ENCODE measurements at places on chromosomes 1 and 21. TPM values are rescaled to one million over a fixed set of nuclear protein-coding genes. Genes with fewer than 3 reads are reported as not detected.

AMY2A gene
- total RNA-seq = 0.25 TPM

CD5L gene
- 0.49 TPM for total RNA-seq

RNU1-3 gene
- total RNA-seq = 73,230 TPM

DNALI1 gene
- 3.7 TPM for total RNA-seq

ENTREP3 gene
- total RNA-seq = 4.4 TPM

PLXNA2 gene
- 63.2 TPM for total RNA-seq

TRIM58 gene
- 5.7 TPM for total RNA-seq

WNT9A gene
- 2.5 TPM for total RNA-seq

NVL gene
- 30.7 TPM for total RNA-seq

MAP3K21 gene
- 3.2 TPM for total RNA-seq

RAB7B gene
- 0.49 TPM for total RNA-seq

LMO4 gene
- total RNA-seq = 493 TPM

SPSB1 gene
- 3.0 TPM for total RNA-seq

HAO2 gene
- not detected for total RNA-seq

UTP25 gene
- 12.3 TPM for total RNA-seq

PAQR6 gene
- total RNA-seq = 4.7 TPM

GPA33 gene
- not detected for total RNA-seq

MAP10 gene
- total RNA-seq = 6.1 TPM

OR10K2 gene
- not detected for total RNA-seq

C1orf56 gene
- 3.0 TPM for total RNA-seq

LUZP1 gene
- 6.6 TPM for total RNA-seq

GJA9 gene
- not detected for total RNA-seq

FMO2 gene
- 0.25 TPM for total RNA-seq

NPPB gene
- not detected for total RNA-seq

ARID1A gene
- total RNA-seq = 45.0 TPM

GPR25 gene
- 0.25 TPM for total RNA-seq

CFAP57 gene
- 0.74 TPM for total RNA-seq

TMEM61 gene
- not detected for total RNA-seq

OLFML2B gene
- total RNA-seq = 1.2 TPM

USF1 gene
- 87.0 TPM for total RNA-seq

KIF21B gene
- 178 TPM for total RNA-seq

CLIC6 gene
- total RNA-seq = 0.25 TPM

OR2L13 gene
- total RNA-seq = 0.74 TPM

OXCT2 gene
- 0.49 TPM for total RNA-seq

PRDM16 gene
- 5.9 TPM for total RNA-seq

PDZK1 gene
- 2.0 TPM for total RNA-seq

CD1B gene
- total RNA-seq = not detected

UCHL5 gene
- total RNA-seq = 43.5 TPM

BGLAP gene
- 0.25 TPM for total RNA-seq

GNG12 gene
- total RNA-seq = 19.2 TPM

ACKR1 gene
- total RNA-seq = 2.5 TPM
